ENCODE measurements at places on chromosomes 2 and 18.

GRCh38 chr2:219536425-219536824 is 7.2 kb downstream of the CHPF start:
- DNase-seq = no peak

GRCh38 chr2:218074031-218074430 is 5.0 kb downstream of the RUFY4 start:
- peak; percentile 33 for DNase-seq

GRCh38 chr2:207091176-207091575 is 74.6 kb downstream of the KLF7 start:
- peak; percentile 35 for DNase-seq

GRCh38 chr2:205661281-205661680 is 21.0 kb upstream of the NRP2 start:
- no peak for DNase-seq

- DNase-seq = no peak
These were observed 33.7 kb downstream of the TMEM17 start for GRCh38 chr2:62472312-62472711.

DNA sequence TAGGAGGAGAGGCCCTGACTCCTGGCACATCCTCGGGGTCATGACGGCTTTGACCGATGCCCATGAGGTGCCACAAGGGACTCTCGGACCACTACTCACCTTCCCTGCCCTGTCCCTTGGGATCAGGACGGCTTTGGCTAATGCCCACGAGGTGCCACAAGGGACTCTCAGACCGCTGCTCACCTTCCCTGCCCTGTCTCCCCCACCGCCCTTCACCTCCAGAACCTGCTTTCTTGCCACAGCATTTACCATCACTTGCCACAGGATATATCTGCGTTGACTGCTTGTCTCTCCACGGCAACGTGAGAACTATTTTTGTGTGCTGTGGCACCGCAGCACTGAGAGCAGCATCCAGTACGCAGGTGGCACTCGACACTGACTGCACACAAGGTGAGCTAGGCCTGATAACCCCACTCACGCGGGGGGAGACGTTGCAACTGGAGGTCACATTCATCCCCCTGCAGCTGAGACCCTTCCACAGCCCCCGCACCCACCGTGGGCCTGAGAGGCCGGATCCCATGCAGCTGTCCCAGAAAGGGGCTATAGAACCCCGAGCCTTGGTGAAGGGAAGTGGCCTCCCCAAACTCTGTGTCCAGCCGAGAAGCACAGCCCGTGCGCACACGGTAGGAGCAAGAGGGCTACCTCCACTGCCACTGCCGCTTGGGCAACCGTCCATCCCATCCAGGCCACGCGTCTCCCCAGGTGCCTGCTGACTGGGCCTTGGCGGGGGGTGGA is 47.5 kb downstream of the ANO7 start:
- DNase-seq = no peak

- no peak for DNase-seq
These were observed 31.3 kb downstream of the EHD3 start for GRCh38 chr2:31265234-31265633.

GRCh38 chr2:12733846-12734245 is 17.1 kb downstream of the TRIB2 start:
- DNase-seq = no peak

DNA sequence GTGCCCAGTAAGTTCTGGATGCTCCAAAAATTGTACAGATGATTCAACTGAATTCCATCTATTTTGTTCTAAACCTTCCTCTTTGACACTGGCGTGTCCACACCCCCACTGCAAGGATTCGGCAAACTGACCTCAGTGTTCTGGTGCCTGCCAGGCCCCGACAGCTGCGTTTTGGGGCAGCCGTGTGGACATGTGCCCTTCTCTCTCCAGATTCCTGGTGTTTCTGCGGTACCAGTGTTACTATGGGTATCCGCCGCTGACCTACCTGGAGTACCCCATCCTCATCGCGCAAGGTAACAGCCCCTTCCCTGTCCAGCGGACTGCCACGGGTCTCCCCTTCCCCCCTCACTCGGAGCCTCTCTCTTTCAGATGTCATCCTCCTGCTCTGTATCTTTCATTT is 5.0 kb downstream of the SLC66A3 start:
- no peak for DNase-seq

DNA sequence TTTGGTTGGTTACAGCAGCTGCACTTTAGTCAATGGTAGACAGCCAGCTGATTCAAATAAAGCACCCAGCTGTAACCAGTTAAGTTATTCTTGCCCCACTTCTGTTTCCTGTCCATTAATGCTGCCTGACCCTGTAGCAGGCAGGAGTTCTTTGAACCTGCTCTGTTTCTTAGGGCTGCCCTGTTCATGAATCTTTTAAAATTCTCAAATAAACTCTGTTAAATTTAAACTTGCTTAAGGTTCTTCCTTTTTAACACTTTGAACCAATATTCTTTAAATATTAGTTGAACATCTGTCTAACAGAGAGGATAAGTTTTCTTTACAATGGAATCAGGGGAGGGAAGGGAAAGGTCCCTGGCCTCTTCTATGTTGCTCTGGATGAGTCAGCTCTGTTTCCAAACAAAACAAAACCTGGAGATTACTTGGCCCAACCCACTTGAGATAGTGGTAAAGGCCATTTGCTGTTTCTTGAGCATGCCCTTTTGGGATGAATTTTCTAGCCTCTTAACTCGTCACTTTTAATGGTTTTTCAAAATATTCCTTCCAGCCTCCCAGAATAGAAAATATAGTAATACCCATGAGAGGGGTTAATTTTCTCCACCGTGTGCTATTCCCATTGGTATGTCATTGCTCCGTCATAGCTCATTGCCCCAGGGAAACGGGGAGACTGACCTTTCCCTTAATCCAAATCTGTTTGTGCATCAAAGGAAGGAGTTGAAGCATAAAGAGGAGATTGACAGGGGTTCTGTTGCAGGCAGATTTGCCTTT is 112.1 kb upstream of the FHL2 start:
- DNase-seq = peak; percentile 81

- DNase-seq = no peak
These were observed 381.6 kb downstream of the SUCLG1 start for GRCh38 chr2:84077496-84077895.

- no peak for DNase-seq
These were observed 2.9 kb downstream of the ANKMY1 start for GRCh38 chr2:240554767-240555493.

DNA sequence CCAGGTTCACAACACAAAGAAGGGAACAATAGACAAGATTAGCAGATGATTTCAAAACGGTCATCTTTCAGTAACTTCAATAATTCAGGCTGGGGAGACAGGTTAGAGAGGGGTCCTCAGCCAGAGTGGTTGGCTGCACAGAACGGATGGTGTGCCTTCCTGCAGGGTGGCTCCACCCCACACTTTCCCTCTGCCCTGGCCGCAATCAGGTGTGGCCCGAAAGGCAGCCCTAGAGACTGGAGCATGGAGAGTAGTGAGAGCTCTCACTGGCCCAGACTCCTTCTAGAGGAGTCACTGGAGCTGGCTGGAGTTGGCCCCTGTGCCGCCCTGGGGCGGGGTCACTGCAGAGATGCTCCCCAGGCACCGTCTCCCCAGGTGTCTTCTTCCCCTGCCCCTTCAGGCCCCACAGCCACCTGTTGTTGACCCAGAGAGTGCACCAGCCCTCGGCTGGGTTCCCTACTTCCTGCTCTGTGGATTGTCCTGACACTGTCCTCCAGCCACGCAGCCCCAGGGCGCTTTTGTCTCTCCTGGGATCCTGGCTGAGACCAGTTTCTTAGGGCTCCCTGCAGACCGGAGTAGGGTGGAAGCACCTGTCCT is 126.8 kb downstream of the PXDN start:
- no peak for DNase-seq

GRCh38 chr2:85986121-85986520 is 97.3 kb upstream of the ST3GAL5 start:
- no peak for DNase-seq

- DNase-seq = peak; percentile 56
These were observed 16.9 kb downstream of the C2orf74 start for GRCh38 chr2:61178603-61179545.

GRCh38 chr2:44275927-44276303 is 635 bp downstream of the SLC3A1 start:
- DNase-seq = peak; percentile 41

Measured in choroid plexus epithelial cell (primary cell).